ENCODE measurements at places on chromosomes 6 and 20.

DNA sequence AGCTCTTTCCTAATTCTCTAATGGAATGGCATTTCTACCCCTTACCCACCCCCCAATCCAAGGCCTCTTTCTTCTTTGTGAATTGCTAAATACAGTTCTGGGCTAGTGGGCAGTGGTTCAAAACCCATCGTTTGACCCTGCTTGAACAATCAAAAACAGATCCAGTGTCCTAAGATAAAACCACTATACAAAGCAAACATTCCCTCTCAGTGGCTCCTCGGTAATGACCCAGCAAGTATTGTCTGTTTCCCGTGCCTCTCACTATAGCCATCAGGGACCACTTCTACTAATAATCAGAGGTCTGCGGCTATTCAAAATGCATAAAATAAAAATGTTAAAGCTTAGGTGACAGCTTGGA lies 143.5 kb upstream of the AKAP12 start:
- DNase-seq = no peak

DNA sequence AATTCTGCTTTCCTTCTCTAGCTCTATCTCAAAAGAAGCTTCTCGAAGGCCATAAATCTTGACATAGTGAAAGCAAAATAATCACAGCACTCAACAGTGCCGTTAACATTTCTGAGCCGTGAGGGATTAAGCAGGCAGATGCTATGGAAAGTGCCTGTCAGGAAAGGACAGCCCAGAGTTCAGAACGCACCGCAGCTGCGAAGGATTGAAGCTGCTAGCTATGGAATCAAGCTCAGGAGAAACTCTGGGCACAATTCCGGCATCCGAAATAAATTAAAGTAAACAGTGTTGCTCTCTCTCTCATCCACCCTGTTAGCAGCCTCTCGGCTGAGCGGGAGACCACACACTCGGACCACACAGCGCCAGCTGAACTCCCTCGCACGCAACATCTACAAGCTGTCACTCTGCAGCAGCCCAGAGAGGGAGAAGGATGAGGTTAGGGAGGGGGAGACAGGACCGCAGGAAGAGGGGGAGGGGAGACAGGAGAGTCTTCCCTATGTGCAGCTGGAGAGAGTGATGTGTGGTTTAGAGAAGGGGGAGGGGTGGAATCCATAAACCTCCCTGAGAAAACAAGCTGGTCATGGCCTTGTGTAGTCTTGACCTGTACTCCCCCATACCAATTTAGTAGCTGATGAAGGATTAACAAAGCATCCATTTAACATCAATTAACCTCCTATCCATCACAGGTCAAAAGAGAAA lies 9.0 kb downstream of the EXOC2 start:
- DNase-seq = peak; percentile 79

DNA sequence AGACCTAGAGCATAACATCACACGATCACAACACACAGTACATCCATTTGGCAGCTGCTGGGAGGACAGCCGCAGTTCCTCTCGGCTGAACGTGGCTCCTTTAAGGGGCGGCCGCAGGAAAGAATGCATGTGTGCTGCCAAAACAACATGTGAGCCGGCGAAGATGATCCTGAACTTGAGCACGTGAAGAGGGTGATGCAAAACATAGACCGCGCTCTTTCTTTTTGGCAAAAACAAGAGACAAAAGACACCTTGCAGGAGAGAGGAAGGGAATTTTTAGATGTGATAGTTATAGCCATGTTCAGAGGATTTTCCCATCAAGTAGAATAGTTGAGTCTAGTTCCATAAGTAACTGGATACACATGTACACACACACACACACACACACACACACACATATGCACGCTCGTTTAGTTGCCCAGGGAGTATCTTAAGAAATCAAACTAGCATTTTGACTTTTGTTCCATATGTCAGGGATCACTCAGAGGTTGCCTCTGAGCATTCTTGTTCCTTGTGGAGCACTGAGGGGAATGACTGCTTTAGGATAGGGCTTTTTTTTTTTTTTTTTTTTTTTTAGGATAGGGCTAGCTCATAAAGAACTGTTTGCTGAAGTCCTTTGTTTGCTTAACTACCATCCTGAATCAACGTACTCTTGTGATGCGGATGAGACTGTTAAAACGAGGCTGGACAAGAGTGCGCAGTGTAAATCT lies 21.7 kb upstream of the RANBP9 start:
- DNase-seq = peak; percentile 93

GRCh38 chr6:7106752-7107577 lies 796 bp upstream of the RREB1 start:
- no peak for DNase-seq

DNA sequence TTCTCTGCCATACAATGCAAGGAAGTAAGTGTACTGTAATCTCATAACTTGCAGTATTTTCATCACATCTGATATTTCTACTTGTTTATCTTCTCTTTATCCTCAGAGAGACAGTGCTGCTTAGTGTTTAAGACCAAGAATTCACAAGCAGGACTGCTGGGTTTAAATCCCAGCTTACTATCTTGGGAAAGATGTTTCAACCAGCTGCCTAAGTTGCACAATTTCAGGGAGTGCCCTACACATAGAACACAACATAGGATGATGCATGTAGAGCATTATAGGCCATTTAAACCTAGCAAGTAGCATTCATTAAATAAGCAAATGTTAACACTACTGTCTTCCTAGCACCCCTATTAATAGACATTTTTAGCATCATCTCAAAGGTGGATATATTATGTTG lies 205.2 kb upstream of the CEP162 start:
- no peak for DNase-seq

- no peak for DNase-seq
Observed at GRCh38 chr6:133590196-133590595, 298.7 kb upstream of the TCF21 start.

DNA sequence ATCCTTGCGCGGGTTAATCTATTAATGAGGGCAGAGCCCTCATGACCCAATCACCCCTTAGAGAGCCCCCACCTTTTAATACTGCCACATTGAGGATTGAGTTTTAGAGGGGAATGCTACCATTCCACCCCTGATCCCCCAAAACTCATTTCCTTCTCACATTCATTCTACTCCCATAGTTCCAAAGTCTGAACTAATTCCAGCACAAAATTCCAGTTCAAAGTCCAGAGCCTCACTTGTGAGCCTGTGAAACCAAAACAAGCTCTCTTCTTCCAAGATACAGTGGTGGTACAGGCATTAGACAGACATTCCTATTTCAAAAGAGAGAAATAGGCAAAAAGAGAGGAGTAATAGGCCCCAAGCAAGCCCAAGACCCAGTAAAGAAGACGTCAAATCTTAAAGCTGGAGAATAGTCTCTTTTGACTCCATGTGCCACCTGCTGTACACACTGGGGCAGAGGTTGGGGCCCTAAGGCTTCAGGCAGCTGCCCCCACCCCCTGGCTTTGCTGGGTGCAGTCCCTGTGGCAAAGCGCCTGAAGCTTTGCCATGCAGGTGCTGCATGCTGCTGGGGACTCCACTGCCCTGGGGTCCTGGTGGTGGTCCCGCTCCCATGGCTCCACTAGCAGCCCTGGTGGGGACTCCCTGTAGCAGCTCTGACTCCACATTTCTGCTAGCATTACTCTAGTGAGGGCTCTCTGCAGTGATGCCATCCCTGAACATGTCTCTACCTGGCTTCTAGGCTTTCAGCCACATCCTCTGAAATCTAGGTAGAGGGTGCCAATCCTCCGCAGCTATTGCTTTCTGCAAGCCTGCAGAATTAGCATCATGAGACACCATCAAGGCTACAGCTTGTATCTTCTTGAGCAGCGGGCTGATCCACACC lies 41.3 kb downstream of the RSPH3 start:
- DNase-seq = no peak

DNA sequence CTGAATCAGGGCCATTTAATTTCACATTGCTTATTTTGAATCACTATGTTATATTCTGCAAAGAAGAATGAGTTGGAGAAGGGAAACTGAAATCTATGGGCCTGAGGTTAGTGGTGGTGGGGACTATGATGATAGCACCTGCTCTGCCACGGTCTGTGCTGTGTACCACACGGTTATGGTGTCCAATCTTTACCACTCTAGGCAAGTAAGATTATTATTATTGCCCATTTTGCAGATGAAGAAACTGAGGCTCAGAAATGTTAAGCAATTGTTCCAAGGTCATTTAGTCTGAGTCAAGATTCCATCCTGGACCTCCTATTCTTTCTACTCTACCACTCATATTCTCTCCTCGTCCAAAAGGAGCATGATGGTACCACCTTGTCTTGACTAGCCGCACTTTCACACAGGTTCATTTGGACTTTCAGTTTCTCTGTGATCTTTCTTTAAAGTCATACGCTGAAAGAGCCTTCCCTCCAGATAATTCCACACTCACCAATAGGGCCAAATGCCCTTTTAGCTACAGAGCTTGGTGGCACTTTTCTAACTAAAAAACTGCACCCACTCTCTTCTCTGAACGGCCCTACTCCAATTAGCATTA lies 56.2 kb downstream of the GFOD1 start:
- DNase-seq = no peak

Data from AG04450 (cell line).